ENCODE measurements at places on chromosomes 4 and X.
A peak's percentile ranks its signal among the peaks of the same experiment; 100 is the strongest.

- no peak for DNase-seq
Observed at GRCh38 chr4:40595981-40596380, 33.7 kb downstream of the RBM47 start.

DNA sequence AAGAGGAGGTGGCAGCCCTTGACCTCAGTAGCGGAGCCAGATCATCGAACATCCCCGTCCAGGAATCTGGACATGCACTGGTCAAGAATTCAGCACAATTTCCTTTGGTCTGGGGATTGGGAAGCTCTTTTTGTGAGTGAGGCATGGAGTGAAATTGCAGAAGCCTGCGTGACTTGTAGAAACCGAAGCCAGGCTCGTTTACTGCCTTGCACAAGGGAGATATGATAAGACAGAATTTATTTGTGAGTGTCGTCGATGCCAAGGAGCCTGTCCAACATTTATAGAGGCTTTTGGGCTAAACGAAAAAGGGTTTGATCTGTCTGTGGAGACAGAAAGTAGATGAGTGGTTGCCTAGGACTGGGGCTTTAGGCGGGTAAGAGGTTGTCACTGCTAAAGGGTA is 50.6 kb downstream of the TBL1X start:
- DNase-seq = no peak

GRCh38 chrX:136731207-136731782 is 49.4 kb downstream of the ARHGEF6 start:
- no peak for DNase-seq

DNA sequence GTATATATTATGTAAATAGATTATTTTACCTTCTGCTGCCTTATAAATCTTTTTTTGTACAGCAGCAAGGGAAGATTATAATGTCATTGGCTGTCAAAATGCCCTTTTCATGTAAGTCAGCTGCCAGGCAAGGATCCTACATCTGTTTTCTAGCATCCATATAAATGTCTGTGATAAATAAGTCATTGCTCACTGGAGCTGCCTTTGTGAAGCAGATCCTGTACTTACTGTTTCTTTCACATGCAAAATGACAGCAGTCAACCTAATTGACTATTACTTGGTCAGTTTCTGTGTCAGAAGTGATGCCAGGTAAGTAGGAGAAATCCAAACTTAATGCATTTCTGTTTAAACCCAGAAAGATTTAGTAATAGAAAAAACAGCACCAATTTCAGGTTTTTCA is 620.7 kb downstream of the RPA4 start:
- no peak for DNase-seq

DNA sequence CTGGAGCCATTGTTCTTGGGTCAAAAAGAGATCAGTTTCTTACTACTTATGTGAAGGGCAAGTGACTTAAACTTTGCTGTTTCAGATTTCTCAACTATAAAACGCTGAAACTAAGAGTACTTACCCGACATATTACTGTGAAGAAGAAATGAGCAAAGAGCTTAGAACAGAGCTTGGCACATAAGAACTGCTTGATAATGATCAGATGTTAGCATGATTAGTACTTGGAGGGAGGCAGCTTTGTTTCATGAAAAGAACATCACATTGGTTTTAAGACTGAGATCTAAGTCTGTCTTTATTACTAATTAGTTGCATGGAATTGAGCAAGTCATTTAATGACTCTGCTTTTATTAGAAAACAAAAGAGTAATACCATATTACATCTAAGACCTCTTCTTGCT is 169.1 kb downstream of the ARHGAP24 start:
- no peak for DNase-seq

GRCh38 chrX:121356850-121357171 is 309.4 kb downstream of the GLUD2 start:
- no peak for DNase-seq

- peak; percentile 70 for DNase-seq
Observed at GRCh38 chr4:184472614-184473498, 1.5 kb downstream of the IRF2 start.

- no peak for DNase-seq
Observed at GRCh38 chr4:39770969-39771724, 73.2 kb downstream of the UBE2K start.

All from stimulated activated naive CD8-positive, alpha-beta T cell treated with anti-CD3 and anti-CD28 coated beads, Interleukin-15, amount 100 ng/mL, for 72 hours (primary cell).